ENCODE measurements at places on chromosomes 16 and 17.

DNA sequence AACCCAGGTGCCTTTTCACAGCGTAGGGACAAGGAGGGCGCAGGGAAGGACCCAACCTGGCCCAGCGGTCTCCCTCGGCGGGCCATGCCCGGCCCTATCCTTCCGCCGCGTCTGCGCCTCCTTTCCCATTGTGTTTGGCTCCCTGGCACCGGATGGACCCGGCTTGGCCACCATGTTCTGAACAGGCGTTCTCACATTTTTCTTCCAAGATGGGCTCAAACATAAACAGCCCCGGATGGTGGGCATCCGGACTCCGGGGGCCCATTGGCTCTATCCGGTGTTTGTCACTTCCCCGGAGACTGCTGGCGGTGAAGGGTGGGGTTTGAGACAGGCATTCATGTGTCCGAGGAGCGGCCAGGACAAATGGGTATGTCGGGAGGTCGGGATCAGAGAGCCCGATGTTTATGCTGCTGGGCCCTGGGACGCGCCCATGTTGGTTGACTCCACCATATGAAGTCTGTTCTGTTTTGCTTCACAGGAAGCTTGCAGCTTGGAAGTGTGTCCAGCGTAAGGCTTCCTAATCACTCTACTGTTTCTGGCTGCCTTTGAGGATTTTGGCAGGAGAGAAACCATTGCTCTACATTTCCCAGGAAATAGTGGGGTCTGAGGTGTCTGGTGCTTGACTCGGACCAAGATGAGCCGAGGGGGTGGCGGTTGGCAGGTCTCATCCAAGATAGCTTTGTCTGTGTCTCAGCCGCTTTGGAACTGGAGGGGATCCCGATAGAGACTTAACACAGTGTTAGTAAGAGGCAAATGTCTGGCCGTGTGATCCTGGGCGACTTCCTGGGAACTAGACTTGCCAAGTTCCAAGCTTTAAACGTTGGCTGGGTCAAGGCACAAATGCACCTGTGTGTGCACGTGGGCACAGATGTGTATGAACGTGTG is 188.3 kb downstream of the IRF8 start:
- DNase-seq, result no peak

GRCh38 chr17:40730970-40731369 is 24.2 kb downstream of the KRT25 start:
- no peak for DNase-seq

- DNase-seq, result no peak
Observed at GRCh38 chr16:56097306-56097705, 94.0 kb upstream of the GNAO1 start.

DNA sequence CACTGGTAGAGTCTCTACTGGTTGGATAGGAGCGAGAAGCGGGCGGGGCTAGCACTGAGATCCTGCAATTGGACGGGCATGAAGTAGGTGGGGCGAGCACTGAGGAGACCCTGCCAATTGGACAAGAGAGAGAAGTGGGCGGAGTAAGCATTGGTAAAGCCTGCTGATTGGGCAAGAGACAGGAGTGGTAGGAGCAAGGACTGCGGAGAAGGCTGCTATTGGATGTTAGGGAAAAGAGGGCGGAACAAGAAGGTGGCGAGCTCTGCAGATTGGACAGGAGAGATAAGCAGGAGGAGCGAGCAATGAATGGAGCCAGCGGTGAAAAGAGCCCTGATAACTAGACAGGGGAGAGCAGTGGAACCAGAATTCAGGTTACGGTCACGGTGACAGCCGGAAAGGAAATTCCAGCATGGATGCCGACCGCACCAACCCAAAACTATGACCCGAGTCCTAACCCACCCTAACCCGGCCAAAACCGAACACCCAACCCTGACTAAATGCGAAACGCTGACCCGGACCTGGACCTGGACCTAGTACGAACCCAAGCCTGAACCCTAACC is 4.8 kb downstream of the SCGB1C2 start:
- peak; percentile 19 for DNase-seq

GRCh38 chr17:17182598-17183136 is 23.5 kb downstream of the PLD6 start:
- no peak for DNase-seq

DNA sequence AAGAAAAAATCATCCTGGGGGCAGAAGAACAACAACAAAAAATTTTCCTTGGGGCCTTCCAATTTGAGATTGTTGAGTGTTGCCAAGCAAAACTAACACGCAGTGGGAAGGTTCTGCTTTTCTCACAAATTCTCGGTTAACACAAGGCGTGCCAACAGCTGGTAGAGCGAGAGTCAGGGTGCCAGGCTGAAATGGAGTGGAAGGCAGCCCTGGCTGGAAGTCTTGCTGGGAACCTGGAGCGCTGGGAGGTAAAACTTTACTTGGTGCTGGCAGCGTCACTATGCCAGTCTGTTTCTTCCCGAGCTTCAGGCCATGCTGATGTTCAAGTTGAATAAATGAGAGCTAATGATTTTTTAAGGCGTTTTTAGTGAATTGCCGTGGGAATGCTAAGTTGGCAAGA is 189.4 kb downstream of the WWOX start:
- DNase-seq, result no peak

- no peak for DNase-seq
Observed at GRCh38 chr17:39618246-39618913, 8.4 kb upstream of the PPP1R1B start.

DNA sequence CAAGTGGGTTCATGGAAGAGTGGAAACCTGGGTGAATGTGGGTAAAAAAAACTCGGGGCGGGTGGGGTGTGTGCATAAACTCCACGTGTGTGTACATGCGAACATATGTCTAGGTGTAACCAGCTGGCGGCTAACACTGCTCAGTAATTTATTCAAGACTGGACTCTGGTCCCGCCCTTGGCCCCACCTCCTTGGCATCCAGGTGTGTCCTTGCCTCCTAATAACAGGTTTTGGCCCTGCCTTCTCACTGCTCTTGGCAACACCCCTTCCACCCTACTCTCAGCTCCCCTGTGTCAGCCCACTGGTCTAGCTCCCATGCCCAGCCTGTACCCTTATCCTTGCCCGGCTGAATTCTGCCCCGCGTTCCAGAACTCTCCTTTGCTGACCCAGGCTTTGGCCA is 8.3 kb downstream of the FLII start:
- no peak for DNase-seq

GRCh38 chr16:69566981-69567680 is 1.4 kb downstream of the NFAT5 start:
- no peak for DNase-seq

DNA sequence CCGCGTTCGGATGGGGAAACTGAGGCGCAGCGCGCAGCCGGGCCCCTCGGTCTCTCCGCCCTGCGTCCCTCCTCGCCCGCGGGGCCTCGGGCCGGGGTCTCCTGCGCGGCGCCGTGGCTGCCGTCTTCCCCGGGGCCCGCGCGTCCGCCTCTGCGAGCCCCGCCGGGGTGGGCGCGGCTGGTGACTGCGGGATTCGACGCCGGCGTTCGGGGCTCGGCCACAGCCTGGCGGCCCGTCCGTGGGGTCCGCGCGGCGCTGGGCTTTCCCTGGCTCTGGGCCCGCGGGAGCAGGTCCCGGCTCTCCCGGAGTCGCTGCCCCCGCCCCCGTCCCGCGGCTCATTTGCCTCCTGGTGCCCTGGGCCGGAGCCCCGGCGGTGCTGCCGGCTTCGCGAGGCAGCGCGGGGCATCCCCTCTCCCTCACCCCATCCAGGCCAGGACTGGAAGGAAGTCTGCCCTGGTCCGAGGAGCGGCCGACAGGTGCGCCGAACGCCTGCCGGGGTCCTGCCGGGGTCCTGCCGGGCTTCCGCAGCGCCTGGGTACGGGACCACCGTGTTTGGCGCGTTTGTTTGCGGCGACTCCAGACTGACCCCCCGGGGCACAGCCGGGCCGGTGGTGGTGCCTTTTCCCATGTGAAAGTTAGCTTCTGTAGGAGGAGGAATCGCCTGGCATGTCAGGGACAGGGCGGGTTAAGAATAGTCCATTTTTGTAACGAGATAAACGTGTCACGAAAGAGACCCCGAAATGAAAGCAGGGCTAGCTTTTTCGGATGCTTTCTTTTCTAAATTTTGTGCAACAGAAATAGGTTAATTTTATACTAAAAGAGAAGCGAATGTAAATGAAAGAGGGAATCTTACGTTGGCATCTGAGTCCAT is 671 bp downstream of the CHMP6 start:
- DNase-seq, result no peak

DNA sequence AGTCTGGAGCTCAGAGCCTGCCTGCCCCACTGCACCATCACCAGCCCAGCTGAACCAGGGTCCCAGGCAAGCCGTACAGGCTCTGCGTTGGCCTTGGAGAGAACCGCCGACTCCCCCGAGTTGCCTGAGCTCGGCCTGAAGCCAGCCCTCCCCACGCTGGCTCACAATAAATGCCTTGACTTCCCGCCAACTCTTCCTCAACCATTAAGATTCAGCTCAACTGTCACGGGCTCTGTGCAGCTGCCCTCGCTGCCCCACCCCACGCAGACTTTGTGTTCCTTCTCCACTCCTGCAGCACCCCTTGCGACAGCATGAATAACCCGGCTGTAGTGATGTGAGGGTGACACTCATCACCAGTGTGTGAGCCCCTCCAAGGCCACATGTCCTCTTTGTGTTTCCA is 4.8 kb upstream of the QPRT start:
- peak; percentile 65 for DNase-seq

DNA sequence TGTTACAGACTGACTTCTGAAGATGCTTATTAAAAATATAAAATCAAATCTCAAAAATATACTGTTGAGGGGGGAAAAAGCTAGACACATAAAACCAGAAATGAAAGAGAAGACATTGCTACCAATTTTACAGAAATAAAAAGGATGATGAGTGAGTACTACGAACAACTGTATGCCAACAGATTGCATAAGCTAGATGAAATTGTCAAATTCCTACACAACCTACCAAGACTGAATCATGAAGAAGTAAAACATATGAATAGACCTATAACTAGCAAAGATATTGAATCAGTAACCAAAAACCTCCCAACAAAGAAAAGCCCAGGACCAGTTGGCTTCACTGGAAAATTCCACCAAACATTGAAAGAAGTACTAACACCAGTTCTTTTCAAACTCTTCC is 3.5 kb upstream of the CAPNS2 start:
- peak; percentile 40 for DNase-seq

- peak; percentile 62 for DNase-seq
Observed at GRCh38 chr17:38875477-38876075, 5.7 kb downstream of the LASP1 start.

DNA sequence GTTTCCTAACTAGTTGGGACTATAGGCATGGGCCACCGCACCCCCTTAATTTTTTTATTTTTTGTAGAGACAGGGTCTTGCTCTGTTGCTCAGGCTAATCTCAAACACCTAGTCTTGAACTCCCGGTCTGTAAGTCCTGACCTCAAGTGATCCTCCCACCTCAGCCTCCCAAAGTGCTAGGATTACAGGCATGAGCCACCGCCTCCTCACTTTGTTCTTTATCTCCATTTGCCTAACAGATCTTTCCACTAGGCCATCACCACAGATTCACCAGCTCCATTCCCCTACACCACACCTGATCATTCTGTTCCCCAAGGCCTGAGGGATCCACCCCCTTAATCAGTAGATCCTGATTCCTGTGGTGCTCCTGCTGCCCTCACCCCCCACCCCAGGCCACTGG is 7.6 kb upstream of the ZNF629 start:
- DNase-seq, result no peak

- DNase-seq, result no peak
Observed at GRCh38 chr17:4358154-4358553, 8.3 kb downstream of the UBE2G1 start.

GRCh38 chr17:46191322-46192188 is 1.7 kb downstream of the KANSL1 start:
- peak; percentile 31 for DNase-seq

GRCh38 chr16:56643080-56643778 is 4.8 kb downstream of the MT1A start:
- DNase-seq, result no peak

GRCh38 chr16:51286272-51286671 is 135.2 kb upstream of the SALL1 start:
- DNase-seq, result no peak

DNA sequence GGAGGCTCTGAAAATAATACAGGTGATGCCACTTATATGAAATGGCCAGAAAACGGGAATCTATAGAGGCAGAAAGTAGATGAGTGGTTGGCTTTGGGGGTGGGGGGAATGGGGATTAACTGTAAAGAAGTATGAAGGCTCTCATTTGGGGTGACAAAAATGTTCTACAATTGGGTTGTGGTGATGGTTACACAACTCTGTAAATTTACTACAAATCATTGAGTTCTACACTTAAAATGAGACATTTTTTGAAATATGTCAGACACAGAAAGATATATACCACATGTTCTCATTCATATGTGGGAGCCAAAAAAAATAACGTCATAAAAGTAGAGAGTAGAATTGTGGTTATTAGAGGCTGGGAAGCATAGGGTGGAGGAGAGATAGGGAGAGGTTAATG is 25.7 kb downstream of the ARHGAP17 start:
- peak; percentile 75 for DNase-seq

GRCh38 chr17:62882878-62883277 is 74.8 kb upstream of the MARCHF10 start:
- DNase-seq, result peak; percentile 52

DNA sequence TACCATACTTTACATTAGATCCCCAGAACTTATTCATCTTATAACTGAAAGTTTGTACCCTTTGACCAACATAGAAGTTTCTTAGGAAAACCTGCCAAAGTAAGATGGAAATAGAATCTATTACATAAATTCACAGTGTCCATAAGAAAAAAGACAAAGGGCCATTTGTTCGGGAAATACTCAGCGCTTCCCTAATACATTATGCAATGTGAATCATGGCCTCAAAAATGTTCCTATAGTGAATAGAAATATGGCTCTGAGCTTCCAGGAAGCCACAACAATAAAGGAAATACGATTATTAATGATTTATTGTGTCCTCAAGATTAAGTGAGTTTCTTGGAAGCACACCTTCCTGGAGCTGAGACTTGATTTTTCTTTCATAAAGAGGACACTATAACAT is 51.5 kb downstream of the GPRC5B start:
- DNase-seq, result no peak

DNA sequence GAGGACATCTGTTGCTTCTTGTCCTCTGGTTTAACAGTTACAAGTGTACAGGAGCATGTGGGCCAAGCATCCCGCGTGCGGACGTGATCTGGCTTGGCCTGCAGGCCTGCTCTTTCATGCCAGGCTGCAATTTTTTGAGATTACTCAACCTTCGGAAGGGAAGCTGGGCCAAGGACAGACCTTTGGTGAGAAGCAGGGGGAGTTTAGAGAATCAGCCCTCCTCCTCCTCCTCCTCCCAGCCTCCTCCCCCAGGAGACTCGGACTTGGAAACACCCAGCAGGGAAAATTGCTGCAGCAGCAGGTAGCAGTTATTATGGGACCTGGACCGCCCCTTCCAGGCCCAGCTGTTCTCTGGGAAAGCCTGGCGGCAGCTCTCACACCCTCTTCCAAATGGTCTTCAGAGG is 5.1 kb upstream of the KLHL36 start:
- peak; percentile 91 for DNase-seq

GRCh38 chr17:44983563-44983962 is 15.5 kb upstream of the C1QL1 start:
- DNase-seq, result no peak

DNA sequence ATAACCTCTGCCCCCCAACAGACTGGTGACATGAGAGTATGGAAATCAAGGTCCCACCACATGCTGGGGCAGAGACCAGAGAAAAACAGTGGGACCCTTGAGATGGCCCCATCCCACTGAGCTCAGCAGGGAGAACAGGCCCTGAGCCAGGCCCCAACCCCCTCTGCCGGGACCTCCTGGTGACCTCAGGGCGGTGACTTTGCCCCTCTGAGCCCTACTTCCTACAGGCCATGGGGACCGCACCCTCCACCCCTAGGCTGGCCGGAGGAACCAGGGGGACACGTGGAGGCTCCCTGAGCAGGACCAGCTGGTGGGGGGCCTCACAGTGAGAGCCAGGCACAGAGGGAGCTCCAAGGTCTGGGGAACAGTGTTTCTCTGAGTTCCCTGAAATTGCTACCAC is 13.8 kb upstream of the SRRM2 start:
- DNase-seq, result no peak
